ENCODE measurements at places on chromosomes 13 and 19. TPM values are rescaled to one million over a fixed set of nuclear protein-coding genes. Genes with fewer than 3 reads are reported as not detected.

The PTH2 gene
- not detected for polyA plus RNA-seq

The ZNF888 gene
- 1.7 TPM for polyA plus RNA-seq

The VAV1 gene
- polyA plus RNA-seq = not detected

The CFAP97D2 gene
- polyA plus RNA-seq = not detected

The CEACAM1 gene
- polyA plus RNA-seq = 332 TPM

The IL4I1 gene
- polyA plus RNA-seq = not detected

The SLC44A2 gene
- polyA plus RNA-seq = 5.6 TPM

The WDR87 gene
- polyA plus RNA-seq = not detected

The IRGC gene
- polyA plus RNA-seq = not detected

The EPSTI1 gene
- 0.03 TPM for polyA plus RNA-seq

The WDR88 gene
- polyA plus RNA-seq = 0.09 TPM

The CGB7 gene
- polyA plus RNA-seq = 0.07 TPM

The FBXO46 gene
- polyA plus RNA-seq = 6.4 TPM

The CYSLTR2 gene
- not detected for polyA plus RNA-seq

The CFD gene
- polyA plus RNA-seq = 2.3 TPM

The OR7C1 gene
- not detected for polyA plus RNA-seq

The FCAR gene
- polyA plus RNA-seq = not detected

The ZSCAN4 gene
- 0.68 TPM for polyA plus RNA-seq

The PNMA8B gene
- polyA plus RNA-seq = not detected

The C1QTNF9B gene
- polyA plus RNA-seq = not detected

The TLE2 gene
- polyA plus RNA-seq = 0.72 TPM

The NKPD1 gene
- 0.10 TPM for polyA plus RNA-seq

The CEACAM7 gene
- polyA plus RNA-seq = not detected

The CYP4F11 gene
- 8.2 TPM for polyA plus RNA-seq

The COX7A1 gene
- not detected for polyA plus RNA-seq

The CCDC70 gene
- polyA plus RNA-seq = not detected

The KLHL1 gene
- not detected for polyA plus RNA-seq

The SPRED3 gene
- polyA plus RNA-seq = 0.17 TPM

The APBA3 gene
- 18.7 TPM for polyA plus RNA-seq

The PCSK4 gene
- 2.7 TPM for polyA plus RNA-seq

The PABPC3 gene
- 0.09 TPM for polyA plus RNA-seq

The ZNF324 gene
- polyA plus RNA-seq = 1.6 TPM

The ASF1B gene
- 18.2 TPM for polyA plus RNA-seq
